Natural killer cell (primary cell): ENCODE measurements at places on chromosomes 3 and 15.

DNA sequence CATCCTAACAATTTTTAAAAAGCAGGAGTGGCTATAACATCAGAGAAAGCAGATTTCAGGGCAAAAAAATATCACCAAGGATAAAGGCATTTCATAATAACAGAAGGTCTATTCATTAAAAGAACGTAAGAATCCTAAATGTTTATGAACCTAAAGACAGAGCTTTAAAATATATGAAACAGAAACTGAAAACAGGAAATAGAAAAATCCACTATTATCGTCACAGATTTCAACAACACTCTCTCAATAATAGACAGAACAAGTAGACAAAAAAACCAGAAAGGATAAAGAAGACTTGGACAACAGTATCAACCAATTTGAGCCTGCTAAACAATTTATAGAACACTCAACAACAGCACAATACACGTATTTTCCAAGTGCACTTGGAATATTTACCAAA is 71.4 kb downstream of the FBXL22 start:
- DNase-seq = no peak

DNA sequence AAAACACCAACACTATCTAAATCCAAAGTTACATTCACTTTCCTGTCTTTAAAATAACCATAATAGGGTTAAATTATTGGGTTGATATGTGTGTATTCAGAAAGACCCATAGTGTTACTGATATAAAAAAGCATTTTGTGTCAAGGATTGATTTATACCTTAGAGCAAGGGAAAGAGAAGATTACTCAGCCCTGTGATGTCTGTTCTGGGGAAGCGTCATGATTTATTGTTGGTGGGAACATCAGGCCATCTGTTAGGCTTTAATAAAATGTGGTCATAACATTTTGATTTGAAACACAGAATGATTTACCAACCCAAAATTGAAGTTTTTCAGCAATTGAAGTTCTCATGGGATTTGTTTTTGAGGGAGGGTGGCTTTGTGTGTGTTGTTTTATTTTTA is 33.2 kb downstream of the SIDT1 start:
- DNase-seq = no peak

- DNase-seq = no peak
Measured at GRCh38 chr3:110378481-110378880, 693.1 kb upstream of the NECTIN3 start.

DNA sequence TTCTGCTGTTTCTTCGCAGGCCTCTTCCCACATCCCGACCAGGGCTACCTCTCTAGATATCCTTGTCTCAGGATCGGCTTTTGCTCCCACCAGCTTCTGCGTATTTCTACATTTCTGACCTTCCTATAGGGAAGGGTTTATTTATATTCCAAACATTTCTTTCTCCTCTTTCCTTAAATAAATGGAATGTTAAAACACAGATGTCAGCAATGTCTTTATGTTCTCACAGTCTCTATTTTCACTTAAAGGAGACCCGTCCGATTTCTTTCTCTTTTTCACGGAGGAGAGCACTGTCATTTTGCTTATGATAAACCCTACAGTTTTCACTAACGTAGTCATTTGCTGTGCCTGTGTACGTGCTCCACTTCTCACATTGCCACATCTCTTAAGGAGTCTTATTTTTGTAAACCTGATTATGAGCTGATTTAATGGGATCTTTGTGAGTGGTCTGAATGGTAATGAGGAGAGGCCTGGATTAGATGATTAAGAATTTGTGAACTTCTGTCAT is 630 bp downstream of the KIF15 start:
- peak; percentile 9 for DNase-seq

DNA sequence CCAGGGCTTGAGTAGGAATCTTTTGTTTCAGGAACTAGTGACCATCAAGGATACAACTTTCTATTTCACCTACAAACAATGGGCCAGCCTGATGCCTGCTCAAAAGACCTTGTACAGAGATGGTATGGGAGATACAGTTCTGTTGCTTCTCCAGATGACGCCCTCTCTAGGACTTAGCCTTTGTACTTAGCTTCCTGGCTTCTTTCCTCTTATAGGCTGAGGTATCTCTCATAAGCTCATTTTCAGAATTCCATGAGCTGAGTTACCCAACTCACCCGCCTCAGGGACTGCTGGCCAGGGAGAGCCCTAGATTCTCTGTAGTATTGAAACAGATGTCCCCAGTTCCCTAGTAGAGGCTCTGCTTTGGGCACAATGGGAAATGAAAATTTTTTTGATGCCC is 8.6 kb upstream of the ZNF620 start:
- no peak for DNase-seq
